Stimulated activated CD4-positive, alpha-beta T cell treated with anti-CD3 and anti-CD28 coated beads, Interleukin-1b, Interleukin-23, amount 100 ng/mL, for 1 hour (primary cell): ENCODE measurements at places on chromosomes 7 and 10.

DNA sequence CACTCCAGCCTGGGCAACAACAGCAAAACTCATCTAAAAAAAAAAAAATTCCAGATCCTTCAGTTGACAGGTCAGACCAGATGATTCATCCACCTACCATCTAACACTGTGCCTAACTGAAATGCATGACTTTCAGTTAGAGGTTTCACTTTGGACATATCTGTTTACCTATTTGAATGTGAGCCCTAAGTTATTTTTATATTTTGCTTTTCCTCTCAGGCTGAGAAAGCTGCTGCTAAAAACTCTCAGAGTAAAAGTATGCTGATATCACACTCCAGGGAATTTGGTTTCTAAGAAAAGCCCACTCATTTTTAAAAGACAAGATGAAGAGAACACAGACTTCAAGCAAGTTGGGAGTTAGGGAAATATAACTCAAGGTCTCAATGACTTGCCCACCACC lies 126.0 kb downstream of the SGMS1 start:
- no peak for DNase-seq

DNA sequence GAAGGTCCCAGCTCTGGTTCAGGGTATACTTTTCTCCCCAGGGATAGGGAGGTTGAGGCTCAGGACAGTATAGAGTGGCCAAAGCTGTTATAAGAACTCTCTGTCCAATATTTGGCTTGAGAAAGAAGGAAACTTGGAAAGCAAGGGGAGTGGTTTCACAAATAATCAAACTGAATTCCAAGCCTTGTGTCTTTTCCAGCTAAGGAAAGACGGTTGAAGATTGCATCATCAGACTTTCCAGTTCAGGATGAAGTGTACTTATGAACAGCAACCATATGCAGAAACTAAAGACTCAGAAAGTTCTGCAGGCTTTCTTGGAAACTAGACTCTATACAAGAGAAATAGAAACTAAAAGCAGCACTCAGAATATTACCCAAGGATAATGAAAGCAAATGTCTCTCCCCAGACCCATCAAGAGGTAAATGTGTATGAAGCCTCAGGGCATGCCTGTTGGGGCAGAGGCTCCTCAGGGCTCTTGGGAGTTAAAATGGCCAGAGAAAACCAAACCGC lies 46.4 kb downstream of the RAMP3 start:
- no peak for DNase-seq

DNA sequence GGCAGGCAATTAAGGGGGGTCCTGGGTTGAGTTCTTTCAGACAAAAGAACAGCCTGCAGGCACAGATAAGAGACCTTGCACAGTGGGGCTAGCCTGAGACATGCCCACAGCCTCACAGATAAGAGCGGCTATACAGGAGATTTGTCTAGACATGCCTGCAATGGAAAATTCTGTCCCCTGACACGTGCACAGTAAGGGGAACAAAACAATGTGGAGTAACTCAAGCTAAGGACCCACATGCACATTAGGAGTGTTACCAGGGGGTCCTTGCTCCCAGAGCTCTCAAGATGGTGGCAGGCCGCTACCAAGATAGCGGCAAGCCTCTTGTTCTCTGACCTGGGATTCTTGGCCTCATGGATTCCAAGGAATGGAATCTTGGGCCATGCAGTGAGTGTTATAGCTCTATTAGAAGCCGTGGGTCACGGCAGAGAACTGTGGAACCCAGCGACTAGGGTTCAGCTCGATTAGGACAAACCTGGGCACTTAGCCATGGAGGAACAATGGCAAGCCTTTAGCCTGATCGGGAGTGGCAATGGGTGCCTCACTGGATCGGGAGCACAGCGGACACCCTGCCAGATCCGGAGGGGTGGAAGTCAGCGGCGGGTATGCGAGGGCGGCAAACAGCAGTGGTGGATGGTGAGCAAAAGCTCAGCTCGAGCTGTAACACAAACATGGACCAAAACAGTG lies 196.9 kb downstream of the CCSER2 start:
- no peak for DNase-seq

GRCh38 chr10:89419548-89419947 lies 5.2 kb downstream of the IFIT5 start:
- no peak for DNase-seq

- DNase-seq = no peak
These were observed 23.7 kb downstream of the NUP42 start for GRCh38 chr7:23205577-23205908.

DNA sequence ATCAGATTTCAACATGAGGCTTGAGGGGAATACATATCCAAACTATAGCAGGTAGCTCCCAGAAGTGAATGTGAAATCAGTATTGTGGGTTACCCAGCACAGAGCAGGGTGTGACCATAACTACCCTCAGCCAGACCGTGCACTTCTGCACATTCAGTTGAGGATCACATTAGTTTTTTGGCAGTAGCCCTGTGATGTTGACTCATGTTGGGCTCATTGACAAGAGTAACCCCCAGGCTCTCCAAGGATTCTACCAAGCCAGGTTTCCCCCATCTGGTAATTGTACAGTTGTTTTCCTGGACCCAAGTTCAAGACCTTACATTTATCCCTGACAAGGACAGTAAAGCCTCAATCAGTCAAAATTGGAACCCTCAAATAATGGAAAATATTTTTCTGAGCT lies 11.7 kb upstream of the CPA4 start:
- DNase-seq = no peak
